Right cardiac atrium (tissue), 5 donors: ENCODE measurements at places on chromosomes 12 and 14.

DNA sequence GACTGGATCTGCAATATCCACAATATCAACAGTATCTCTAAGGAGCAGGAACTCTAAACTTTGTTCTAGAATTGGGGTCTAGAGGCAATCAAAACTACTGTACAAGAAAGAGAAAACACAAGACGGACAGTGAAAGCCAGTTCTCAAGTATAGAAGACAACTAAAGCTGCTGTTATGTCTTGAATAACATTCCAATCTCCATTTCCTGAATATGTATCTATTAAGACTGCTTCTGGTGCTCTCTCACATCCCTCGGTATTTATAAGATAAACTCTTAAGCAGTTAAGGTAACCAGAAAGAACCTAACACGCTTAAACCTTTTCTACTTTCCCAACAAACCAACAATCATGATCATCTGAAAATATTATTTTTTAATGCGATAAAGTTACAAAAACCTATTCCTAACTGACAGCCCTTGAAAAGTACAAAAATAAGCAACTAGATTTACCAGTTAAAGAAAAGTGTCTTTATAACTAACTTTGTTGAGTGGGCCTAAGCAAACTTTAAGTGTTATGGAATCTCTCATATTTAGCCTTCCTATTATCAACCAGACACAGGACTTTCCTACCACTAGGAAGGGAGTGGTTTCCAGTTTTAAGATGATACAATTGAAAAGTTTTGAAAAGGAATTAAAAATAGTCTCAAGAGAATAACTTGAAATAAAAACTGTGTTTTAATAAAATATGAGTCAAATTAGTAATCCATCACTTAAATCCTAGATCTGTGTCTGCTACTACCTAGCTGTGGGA, 30.7 kb downstream of the NUMB start:
- no peak for DNase-seq

- no peak for DNase-seq
Observed at GRCh38 chr12:70002912-70003255, 177.9 kb downstream of the MYRFL start.

- DNase-seq = no peak
Observed at GRCh38 chr12:95390192-95390591, 83.8 kb upstream of the METAP2 start.

GRCh38 chr14:93716746-93717667, 71.3 kb downstream of the PRIMA1 start:
- DNase-seq = no peak

- no peak for DNase-seq
Observed at GRCh38 chr14:51260225-51260624, 20.2 kb downstream of the TMX1 start.

DNA sequence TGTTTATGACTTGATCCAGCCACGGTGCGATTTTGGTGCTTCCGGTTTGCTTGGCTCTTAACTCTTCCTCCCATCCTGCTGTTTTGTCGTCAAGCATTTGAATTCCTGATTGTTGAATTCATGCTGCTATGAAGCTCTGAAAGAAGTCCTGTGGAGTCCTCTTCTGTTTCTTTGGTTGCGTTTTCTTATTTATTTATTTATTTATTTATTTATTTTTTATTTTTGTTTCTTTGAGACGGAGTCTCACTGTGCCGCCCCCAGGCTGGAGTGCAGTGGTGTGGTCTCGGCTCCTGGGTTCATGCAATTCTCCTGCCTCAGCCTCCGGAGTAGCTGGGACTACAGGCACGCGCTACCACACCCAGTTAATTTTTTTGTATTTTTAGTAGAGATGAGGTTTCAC, 3.0 kb upstream of the MTA1 start:
- no peak for DNase-seq

DNA sequence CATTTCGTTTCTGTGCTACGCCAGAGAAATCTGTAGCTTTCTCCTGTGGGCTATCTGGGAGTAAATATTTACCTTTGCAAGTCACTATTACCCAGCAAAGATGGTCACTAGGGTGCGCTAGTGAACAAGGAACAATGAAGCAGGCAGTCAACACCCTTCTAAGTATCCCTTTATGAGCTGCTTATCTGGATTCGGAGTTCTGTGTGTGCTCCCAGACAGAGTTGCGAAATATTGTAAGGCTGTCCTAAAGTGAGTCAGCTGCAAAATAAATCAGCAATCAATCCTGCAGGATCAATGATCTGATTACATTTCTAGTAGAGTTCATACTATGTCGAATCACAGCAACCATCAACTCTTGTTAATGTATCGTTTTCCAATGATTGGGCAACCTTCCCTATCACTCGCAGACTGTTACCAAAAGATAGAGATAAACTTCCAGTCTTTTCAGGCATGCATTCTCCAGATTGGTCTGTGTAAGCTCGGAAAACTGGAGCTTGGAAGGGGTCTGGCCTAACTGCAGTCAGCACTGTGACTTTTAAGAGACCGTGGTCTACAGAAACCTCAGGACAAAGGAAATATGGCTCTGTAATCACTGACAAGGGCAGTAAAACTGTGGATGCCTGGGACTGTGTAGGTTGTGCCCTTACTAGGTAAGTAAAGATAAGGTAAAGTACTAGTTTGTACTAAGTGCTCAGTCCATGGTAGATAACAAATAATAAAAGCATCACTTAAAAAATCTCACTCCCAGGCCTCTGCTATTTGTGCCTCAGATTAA, 133.5 kb downstream of the KCNK10 start:
- DNase-seq = peak; percentile 56

GRCh38 chr12:132807295-132808092, 21.2 kb downstream of the GOLGA3 start:
- peak; percentile 22 for DNase-seq
